Foreskin fibroblast (primary cell): ENCODE measurements at places on chromosomes 3 and 15.

GRCh38 chr3:116423945-116424344, 21.3 kb downstream of the LSAMP start:
- no peak for DNase-seq

DNA sequence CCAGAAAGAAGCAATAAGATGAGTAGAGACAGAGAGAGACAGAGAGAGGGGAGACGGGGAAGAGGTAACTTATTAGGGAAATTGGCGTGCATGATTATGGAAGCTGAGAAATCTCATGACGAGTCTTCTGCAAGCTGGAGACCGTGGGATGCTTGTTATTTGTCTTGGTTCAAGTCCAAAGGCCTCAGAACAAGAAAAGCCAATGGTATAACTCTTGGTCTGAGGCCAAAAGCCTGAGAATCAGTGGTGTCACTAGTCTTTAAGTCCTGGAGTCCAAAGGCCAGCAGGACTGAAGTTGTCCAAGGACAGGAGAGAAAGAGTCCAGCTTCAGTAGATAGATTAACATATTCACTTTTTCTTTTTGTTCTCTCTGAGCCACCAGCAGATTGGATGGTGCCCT, 613.6 kb downstream of the CADM2 start:
- no peak for DNase-seq

DNA sequence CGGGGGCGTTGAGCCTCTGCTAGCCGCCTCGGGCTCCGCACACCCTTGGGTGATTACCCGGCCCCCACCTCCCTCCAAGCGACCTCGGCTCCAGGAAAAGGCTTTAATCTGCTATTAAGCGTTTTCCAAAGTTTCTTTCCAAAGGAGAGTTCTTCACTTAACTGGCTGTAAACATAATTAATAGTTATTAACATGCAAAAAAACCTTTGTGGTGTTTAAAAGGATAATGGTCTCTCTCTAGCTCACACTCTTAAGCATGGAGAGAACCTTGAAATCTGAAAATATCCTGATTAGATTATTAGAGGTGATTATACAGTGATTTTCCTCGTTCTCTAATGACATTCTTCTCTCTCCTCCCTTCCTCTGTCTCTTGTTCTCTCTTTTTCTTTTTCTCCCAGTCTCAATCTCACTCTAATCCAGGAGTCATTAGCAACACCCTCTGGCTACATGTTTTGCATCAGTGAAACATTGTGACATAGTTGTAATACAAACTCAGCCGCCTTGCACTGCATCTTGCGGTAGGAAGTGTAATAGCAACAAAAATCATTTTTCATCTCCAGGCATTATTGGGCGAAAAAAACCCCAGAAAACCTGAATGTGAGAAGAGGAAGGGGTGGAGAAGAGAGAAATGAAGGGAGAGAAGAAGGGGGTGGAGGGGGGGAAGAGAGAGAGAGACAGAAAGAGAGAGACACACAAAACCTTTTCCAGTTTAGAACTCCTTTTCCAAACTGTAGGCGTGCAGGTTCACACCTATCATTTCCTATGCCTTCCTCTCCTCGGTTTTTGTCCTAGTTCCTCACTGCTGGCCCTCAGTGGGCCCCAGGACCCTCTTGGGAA, 24.4 kb downstream of the NR2F2 start:
- peak; percentile 83 for DNase-seq

GRCh38 chr15:92869263-92869940, 30.7 kb upstream of the CHD2 start:
- peak; percentile 62 for DNase-seq

- peak; percentile 2 for DNase-seq
Observed at GRCh38 chr3:176814285-176814684, 383.0 kb downstream of the TBL1XR1 start.

DNA sequence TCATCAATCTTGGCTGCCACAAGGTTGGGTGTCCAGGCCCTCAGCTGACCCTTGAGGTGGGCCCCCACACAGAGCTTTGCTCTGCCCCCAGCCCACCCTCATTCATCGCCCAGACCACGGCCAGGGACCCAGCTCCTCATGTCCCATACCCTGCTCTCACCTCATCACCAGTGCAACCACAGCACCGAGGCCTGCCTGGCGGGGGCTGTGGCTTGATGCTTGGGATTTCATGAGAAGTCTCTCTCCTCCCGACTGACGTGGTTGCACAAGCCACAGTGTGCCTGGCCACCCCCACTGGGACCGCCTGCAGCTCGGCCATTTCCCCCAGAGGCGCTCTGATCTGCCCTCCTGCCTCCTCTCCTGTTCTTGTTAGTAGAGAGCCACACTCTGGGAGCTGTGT, 45.4 kb upstream of the MTMR10 start:
- DNase-seq = no peak

DNA sequence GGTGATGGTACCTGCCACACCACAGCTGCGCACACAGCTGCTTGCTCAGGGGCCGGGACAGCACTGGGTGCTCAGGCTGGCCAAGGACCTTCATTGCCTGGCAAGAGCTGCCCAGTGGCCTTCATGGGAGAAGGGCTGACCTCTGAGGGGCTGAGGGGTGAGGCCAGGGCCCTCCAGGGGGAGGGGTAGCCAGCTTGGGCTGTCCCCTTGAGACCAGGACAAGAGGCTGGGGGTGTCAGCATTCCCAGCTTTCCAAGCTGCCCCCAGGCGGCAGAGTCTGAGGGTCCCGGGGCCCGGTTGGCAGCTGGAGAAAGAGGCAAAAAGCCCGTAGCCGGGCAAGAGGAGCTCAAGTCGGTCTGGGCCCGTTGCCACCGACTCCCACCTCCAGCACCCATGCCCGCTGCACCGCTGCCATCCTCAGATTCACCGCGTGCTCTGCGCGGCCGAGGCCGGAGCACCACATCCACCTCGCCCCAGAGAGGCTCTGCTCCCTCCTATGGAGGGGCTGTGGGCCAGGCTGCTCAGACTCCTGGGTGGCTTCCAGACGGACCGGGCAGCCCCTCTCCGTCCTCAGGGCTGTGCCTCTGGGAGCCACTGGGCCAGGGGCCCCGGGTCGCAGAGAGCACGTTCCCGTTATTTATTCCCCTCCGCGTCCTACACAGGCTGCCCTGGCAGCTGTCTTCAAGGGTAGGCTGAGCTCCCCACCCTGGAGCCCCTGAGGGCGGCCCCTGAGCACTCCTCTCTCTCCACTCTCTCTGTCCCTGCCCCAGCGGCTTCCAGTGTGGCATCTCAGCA, 51.5 kb downstream of the PLXNA1 start:
- no peak for DNase-seq

- DNase-seq = peak; percentile 81
Observed at GRCh38 chr3:52495777-52496602, 852 bp downstream of the STAB1 start.

GRCh38 chr3:106210923-106211322, 342.1 kb upstream of the CBLB start:
- no peak for DNase-seq

DNA sequence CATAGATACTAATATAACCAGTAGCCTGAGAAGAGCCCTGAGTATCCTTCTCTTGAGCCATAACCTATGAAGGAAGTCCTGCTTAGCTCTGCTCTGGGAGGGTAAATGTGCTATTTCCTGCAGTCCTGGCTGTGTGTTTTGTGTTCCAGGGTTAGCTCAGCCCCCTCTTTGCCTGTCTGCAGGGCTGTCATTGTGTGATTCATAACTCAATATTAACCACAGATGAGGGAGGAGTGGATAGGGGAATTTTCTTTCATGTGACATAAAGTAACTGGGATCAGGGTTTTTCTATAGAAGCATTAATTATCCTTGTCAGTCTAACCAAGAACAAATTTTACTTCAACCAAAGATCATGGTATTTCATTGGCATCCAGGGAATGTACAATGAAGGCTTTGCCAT, 183.3 kb upstream of the ZBTB20 start:
- peak; percentile 87 for DNase-seq

GRCh38 chr3:177131927-177132636, 65.2 kb downstream of the TBL1XR1 start:
- no peak for DNase-seq

DNA sequence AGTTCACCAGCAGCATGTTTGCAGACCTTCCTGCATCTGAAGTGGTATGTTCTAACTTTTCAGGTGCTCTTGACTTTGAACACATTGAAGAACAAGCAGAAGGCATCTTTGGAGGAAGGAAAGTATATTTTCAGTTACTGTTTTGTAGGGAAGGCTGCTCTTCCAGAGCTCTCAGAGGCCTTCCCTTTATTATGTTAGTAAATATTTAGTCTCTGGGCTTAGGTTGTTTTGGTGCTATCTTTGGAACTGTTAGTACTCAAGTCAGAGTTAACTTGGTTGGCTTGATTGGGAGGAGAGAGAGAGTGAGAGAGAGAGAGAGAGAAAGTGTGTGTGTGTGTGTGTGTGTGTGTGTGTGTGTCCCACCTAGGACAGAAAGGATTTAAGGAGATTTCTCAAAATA, 188.2 kb downstream of the ITPR1 start:
- DNase-seq = no peak

DNA sequence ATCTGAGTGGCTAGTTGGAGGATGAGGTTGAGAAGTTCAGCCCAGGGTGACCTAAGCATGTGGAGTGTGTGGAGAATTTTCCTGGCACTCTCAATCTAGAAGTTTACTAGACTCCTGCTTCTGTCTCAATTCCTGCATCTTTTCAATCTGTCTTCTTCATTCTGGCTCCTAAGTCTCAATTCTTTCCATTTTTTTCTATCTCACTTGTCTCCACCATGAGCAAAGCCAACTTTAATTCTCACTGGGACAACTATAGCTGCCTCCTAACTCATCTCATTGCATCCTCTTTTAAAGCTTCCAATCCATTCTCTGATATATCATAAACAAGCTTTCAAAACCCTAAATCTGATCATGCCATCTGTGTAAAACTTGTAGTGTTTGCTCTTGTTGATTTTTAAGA, 569.3 kb downstream of the NAALADL2 start:
- DNase-seq = no peak

- no peak for DNase-seq
Observed at GRCh38 chr15:75095594-75095993, 72.2 kb downstream of the PPCDC start.

DNA sequence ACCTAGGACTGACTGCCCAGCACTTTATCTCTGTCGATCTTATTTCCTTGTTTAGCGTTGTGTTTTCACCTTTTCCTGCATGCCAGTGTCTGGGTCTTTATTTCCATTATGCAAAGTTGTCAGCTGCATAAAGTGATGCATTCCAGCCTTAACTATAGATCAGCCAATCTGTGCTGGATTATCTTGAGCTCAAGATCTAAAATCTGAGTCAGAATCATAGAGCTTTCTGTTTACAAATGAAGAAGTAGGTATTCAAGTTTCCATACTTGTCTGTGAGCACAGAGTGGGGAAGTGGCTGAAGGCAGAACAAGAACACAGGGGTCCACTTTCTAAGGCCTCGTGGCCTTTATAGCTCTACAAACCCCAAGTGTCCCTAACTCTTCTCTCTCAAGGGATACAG, 82.4 kb upstream of the PLCL2 start:
- DNase-seq = peak; percentile 24

GRCh38 chr15:48962662-48963523, 826 bp downstream of the SHC4 start:
- peak; percentile 77 for DNase-seq

DNA sequence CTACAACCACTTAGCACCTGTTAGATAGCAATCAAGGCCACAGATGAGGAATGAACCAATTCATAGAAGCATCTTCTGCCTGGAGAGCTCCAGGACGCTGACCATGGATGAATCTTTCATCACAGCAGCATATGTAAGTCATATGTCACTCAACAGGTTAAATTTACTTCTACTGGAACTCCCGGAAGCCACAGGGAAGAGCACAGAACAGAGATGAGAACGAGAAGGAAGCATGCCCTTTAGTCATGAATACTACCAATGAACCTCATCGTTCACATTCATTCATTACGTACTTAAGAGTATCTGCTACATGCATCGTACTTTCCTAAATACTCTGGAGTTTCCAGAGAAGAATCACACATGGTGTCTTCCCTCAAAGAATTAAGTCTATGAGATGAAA, 192.8 kb downstream of the STT3B start:
- no peak for DNase-seq

DNA sequence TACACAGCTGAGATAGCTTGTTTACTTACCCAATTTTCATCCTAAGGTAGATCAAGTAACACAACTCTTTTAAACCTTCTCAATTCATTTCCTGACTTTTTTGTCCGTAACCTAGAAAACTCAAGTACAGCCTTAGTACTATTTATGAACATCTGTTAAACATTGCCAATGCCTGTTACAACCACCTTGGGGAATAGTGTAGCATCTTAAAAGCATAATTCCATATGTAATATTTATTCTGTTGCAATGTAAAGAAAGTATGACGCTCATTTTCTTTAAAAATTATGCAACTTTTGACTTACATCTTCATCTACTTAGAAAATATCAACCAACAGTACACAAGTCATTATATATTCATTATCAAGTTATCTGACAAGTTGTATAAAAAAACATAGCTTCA, 54.6 kb downstream of the SUCLG2 start:
- no peak for DNase-seq

DNA sequence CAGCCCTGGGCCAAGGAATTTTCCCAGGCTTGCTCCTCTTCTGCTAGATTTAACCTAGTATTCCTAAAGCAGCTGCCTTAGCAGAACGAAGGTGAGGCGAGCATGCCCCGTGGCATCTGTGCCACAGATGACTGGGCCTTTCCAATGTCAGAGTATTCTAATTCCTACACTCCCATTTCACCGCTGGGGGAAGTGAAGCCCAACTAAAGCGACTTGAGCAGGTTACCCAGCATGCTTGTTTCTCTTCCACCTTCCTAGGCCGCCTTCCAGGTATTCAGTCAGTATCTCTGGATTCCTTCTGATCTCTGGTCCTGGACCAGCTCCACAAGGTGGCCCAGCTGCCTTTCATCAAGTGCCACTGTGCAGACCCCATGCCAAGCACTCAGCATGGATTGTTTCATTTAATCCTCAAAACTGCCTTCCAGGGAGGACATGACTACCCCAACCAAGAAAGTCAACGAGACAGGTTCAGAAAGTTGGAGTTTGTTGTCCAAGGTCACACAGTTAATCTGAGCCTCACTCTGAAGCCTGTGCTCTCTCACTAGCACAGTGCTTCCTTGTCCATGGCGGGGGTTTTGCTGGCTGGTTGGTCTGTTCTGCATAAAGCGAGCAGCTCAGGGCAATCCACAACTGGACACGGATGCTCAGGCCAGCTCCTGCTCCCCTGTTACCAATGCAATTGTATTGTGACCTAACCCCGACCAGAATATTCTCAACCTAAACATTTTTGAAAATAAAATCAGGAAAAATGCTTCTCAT, 15.1 kb downstream of the MYO5C start:
- DNase-seq = no peak

GRCh38 chr3:58111513-58112184, 99.1 kb downstream of the DNASE1L3 start:
- DNase-seq = no peak

DNA sequence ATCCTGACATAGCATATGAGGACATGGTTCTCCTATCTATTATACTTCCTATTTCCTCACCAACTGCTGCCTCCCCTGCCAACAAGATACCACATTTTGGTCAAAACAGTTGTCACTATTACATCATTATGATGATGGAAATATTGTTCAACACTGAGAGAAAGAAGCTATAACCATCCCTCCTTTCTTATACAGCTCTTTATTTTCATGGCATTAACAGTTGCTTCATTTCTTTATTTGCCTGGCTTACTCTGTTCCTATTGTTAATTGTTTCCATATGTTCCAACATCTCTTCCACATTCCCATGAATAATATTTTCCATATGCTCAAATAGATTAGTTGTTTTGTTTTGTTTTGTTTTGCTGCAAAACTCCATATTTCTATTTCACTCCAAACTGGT, 40.8 kb upstream of the FILIP1L start:
- peak; percentile 75 for DNase-seq

- DNase-seq = no peak
Observed at GRCh38 chr3:31378231-31378630, 154.5 kb upstream of the STT3B start.
